ENCODE measurements at places on chromosomes 7 and 10.

- no peak for DNase-seq
Measured at GRCh38 chr10:114925587-114926586, 12.1 kb upstream of the TRUB1 start.

DNA sequence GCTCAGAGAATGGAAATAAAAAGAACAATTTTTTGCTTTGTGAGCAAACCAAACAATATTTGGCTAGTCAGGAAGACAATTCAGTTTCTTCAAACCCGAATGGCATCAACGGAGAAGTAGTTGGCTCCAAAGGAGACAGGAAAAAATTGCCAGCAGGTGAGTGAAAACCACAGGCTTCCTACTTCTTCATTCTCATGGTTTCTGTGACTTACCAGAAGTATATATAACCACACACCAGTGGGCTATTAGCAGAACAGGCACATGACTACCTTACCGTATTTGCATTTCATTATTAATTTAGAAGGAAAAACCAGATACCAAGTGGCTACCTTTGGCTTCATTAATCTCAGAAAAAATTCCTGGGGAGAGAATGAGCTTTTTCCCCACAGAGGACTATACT is 8.8 kb downstream of the TDRD1 start:
- DNase-seq = no peak

GRCh38 chr7:132450188-132450587 is 126.1 kb downstream of the PLXNA4 start:
- DNase-seq = no peak

GRCh38 chr10:86342111-86342863 is 24.3 kb downstream of the GRID1 start:
- DNase-seq = no peak

- no peak for DNase-seq
Measured at GRCh38 chr7:129168231-129169021, 20.0 kb upstream of the SMO start.

GRCh38 chr10:6123532-6123931 is 34.7 kb downstream of the RBM17 start:
- no peak for DNase-seq

DNA sequence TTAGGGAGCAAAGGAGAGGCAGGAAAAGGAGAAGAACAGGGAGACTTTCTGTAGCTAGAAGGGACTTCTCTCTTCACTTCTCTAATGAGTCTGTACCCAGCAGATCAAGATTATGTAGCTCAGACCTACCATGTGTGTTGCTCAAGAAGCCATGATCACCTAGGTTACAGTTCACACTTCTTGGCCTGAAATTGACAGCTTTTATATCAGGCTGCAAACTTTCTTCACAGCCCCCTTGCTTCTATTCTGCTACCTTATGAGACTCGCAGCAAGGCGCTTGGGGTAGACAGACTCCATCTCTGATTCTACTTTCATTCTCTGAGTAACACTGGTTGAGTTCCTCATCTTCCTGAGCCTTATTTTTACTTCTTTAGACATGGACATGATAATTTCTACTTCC is 19.6 kb upstream of the GIMAP2 start:
- DNase-seq = no peak

- DNase-seq = no peak
Measured at GRCh38 chr10:10612151-10612550, 405.5 kb upstream of the CELF2 start.

DNA sequence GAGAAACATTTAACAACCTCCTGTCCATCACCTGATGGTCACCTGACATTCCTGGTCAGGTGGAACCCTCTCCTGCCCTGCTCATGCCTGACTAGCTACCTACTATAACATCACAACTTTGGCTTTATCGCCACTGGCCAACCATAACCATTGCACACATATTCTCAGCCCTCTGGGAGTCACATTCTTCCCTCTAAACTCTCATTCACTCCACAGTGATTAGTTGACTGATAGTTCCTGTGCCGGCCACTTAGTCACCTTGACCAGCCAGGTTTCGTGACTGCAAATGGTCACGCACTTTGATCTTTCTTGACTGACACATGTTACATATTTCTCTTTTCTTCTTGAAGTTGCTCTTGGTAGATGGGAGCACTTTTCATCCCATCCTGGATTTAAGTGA is 50.1 kb downstream of the GNAI1 start:
- DNase-seq = no peak

Measured in activated naive CD4-positive, alpha-beta T cell (primary cell).